ENCODE measurements at places on chromosomes 11 and 22.

- no peak for DNase-seq
These were observed 12.1 kb upstream of the BLID start for GRCh38 chr11:122128146-122128545.

DNA sequence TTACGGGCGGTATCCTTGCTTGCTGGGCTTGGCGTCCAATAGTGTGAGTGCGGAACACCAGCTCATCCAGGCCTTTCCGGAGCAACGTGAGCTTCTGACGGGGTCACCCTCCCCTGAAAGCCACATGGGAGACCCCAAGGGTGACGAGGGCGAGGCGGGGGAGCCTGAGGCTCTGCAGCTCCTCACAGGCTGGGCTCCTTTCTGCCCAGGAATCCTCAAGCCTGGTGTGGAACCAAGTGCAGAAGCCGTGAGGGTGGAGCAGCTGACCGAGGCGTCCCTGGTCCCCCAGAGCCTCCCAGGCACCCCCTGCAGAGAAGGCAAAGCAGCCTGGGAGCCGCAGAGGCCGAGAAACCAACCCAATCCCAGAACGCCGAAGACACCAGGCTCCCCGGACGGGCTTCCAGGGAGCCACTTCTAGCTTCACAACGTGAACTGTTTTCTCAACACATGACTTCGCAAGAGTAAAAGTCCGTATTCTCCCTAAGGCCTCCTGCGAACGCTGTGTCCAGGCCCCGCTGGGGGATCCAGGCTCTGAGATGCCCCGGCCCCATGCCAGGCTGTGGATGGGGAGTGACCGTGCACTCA lies 530.3 kb downstream of the BRD1 start:
- DNase-seq: no peak

DNA sequence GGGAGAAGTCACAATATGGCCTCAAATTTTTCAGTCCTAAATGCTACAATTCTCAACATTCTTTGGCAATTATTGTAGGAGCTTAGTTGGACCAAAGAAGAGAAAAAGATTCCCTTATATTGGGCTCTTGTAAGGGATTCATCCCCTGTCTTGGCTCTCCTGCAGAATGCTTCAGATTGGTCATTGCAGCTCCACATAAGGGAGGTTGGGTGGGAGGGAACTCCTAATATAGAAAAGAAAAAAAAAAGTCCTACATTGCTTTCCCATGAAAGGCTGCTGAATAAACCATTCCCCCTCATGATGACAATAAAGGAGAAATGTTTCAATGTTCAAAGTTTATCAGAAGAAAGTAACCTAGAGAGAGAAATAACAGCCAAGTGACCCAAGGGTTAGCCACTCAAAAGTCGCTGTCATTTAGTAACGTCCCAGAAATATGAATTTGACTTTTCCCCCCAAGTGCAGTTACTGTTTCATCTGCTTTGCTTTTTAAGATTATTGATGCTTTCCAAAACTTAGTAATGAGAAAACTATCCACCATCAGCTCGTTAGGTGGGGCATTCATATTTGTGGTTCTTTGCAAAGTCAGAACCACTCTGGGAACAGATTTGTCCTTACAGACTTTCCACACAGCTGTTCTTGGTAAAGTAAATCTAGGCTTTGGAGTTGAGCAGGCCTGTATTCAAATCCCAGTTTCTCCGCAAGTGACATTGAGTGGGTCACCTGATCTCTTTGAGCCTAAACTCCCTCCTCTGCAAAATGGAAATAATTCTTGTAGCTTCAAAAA lies 5.0 kb upstream of the SLC1A2 start:
- no peak for DNase-seq

GRCh38 chr22:41966607-41967240 lies 2.5 kb upstream of the SEPTIN3 start:
- DNase-seq: no peak

GRCh38 chr11:86596861-86597586 lies 75.4 kb downstream of the ME3 start:
- DNase-seq: no peak

DNA sequence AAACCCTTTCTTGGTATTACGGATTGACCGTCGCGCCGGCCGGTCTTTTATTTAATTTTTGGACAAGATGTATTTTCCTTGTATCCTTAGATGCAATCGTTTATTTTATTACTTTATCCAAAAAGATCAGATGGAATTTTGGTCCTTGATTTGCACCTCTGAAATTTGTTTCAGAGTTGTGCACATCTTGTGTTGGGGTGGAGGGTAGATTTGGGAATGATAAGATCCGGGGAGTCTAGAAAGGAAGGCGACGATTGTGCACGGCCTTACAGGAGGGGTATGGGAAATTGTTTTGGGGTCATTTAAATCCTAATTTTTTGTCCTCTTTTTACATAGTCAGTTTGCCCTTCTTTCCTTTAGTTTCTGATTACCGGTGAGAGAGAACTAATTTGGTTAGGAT lies 1.4 kb downstream of the KDM2A start:
- DNase-seq: no peak

GRCh38 chr11:43399983-43400630 lies 41.4 kb downstream of the TTC17 start:
- no peak for DNase-seq

- DNase-seq: no peak
These were observed 29.5 kb upstream of the MYH9 start for GRCh38 chr22:36417281-36417686.

- no peak for DNase-seq
These were observed 14.3 kb downstream of the EIF3M start for GRCh38 chr11:32597921-32598320.

- no peak for DNase-seq
These were observed 89.2 kb downstream of the GALNT18 start for GRCh38 chr11:11532574-11532973.

GRCh38 chr22:50625568-50626313 lies 2.2 kb downstream of the ARSA start:
- no peak for DNase-seq

GRCh38 chr22:38295339-38295738 lies 21.9 kb downstream of the CSNK1E start:
- no peak for DNase-seq

GRCh38 chr11:65003282-65003681 lies 6.5 kb upstream of the BATF2 start:
- DNase-seq: no peak

DNA sequence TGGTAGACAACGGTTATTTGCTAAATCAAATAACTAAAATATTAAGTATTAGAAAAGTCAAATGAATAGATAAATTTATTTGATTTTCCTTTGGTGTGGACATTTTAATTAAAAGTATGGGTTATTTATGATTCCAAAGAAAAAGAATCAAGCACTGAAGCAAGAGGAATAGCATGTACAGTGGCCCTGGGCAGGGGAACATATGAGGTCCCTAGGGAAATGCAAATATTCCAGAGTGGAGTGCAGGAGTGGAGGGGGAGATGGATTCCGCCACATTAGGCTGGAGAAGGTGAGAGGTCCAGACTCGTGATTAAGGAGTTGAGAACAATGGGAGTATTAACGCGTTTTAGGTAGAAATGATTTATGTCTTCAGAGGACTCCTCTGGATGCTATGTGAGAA lies 30.0 kb downstream of the RASSF10 start:
- DNase-seq: no peak

DNA sequence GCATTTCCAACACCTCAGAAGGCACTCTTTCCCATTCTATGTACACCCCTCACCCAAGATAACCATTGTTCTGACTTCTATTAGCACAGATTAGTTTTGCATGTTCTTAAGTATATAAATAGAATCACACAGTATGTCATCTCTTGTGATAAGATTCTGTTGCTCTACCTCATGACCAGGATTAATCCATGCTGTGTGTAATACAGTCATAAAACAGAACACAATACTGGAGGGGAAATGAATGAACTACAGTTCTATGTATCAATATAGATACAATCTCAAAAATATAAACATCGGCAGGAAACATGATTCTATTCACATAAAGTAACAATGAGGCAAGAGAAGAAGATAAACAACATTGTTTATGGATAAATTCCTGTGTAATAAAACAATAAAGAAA lies 151.5 kb downstream of the ATG16L2 start:
- DNase-seq: no peak

DNA sequence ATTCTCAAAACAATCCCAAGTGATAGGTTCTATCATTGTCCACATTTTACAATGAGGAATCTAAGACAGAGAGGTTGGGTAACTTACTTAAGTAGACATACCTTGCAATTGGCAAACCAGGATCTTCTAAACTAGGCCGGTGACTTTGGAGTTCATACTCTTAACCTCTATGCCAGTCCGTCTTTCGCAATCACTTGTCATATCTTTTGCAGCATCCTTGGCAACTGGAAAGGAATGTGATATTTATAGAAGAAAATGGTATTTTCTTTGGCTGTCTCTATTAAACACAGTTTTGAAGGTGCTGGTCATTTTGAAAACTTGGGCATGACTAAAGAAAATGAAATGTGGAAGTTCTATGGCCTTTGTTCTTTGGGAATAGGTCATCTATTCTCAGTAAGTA lies 556.5 kb downstream of the NELL1 start:
- no peak for DNase-seq

- no peak for DNase-seq
These were observed 323.6 kb downstream of the AASDHPPT start for GRCh38 chr11:106400949-106401570.

- no peak for DNase-seq
These were observed 104.8 kb downstream of the C11orf58 start for GRCh38 chr11:16843294-16843693.

GRCh38 chr11:37724315-37724714 lies 1126.3 kb upstream of the RAG2 start:
- DNase-seq: no peak

DNA sequence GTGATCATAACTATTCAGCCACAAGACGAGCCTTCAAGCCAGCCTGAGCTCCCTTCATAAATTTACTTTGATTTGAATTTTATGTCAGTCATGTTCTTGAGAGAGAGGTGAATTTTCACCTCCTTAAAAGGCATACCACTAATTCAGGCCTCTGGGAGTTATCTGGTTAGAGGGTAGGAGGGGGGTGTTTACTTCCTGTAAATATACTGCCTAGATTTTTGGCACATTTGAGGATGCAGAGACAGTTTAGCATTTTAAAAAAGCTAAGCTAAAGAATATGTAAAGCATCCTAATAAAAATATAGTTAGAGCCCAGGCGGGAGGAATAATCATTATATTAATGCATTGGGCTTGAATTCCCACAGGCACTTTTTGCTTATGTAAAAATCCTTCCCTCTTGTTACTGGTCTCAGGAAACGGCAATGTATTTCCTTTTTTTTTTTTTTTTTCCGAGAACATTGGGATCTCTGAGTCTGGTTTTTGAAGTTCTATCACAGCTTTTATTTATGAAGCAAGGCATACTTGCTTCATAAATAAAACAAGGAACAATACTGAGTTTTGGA lies 116.5 kb downstream of the CSNK2A3 start:
- DNase-seq: no peak

DNA sequence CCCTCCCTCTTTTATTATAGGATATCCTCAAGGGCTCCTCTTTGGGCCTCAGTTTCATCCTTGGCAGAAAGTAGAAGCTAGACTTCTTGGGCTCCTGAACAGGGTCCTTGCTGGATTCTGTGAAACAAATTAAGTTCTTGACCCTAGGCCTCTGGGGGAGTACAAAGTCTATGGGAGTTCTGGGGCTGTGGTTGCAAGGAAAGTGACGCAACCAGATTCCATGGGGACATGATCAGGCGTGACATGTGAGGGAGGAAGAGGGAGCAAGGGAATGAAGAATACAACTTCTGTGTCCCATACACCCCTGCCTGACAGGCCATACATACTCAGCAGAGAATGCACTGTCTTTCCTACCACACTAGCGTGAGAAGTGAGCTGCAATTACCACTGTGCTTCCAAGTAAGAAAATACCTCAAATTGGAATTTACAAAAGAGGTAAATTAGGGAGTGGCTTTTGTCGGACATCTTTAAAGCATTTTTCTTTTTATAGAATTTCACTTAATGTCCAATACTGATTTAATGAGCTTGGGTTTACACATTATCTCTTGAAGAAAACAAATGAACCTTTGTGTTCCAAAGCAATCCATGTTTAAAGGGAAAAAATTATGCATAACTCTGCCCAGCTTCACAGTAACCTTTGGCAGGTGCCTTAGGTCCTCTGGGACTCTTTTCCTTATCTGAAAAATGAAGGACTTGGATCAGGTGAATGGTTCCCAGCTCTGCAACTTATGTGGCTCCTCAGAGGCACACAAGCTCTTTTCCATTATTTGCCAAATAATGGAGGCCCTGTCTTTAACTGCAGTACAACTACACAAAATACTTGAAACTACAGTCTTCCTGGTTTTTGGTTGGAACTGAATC lies 38.9 kb downstream of the LIMK2 start:
- no peak for DNase-seq

- no peak for DNase-seq
These were observed 48.9 kb downstream of the RTL6 start for GRCh38 chr22:44449061-44449682.

- no peak for DNase-seq
These were observed 214.0 kb downstream of the TRPC6 start for GRCh38 chr11:101369835-101370234.

GRCh38 chr22:39490135-39490798 lies 11.8 kb upstream of the MIEF1 start:
- peak; percentile 98 for DNase-seq

DNA sequence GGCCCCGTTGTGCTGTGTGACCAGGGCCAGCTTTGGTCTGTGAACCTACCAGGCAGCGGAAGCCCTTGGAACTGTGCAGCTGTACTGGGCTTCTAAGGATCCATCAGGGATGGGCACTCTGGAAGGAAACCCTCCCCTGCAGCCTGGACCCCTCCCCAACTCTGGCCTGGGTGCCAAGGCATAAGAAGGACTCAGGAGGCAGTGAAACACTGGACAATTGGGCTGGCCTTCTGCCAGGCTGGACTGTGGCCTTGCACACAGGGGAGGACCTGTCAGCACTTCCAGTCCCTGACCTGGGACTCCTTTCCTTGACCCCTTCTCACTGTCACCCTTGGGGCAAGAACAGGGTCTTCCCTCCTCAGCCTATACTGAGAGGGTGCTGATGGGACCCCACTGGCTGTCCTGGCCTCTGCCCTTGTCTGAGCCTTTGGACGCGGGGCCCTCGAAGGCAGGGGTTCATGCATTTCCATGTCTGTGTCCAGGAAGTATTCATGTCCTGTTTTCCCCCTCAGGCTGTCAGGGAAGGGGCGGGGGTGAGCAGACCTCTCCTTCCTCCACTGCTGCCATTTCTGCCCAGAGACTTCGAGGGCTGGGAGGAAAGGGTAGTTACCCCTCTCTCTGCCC lies 39.6 kb downstream of the PDE2A start:
- DNase-seq: no peak

DNA sequence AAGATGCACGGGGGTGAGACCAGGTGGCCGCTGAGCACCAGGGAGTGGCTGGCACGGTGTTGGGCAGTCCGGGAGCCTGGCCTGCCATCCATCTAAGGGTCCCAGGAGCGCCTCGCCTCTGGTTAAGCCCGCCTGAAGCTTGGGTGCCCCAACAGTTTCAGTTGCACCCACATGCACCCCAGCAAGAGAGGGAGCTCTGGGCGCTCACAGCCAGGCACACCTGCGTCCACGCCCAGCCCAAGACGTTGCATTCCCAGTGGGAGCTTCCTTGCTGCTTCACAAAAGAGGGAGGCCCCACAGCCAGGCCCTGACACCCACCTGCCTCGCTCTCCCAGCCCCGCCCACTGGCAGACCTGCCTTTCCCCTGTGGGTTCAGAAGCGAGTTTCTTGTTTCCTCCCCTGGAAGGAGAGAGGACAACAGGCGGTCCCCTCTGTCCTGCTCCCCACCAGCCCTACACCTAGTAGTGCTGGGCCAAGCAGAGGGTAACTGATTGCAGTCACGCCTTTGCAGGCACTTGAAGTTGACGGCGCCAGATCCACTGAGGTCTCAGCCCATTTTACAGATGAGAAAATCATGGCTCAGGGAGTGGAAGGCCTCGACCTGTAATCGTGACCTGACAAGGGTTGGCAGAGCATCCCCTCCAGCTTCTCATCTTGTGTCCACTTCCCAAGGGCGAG lies 35.4 kb downstream of the OSBPL5 start:
- no peak for DNase-seq

GRCh38 chr11:587978-588380 lies 11.7 kb downstream of the PHRF1 start:
- DNase-seq: no peak

All from GM19239 (cell line).